ENCODE measurements at places on chromosomes 2 and 18.

GRCh38 chr2:43132683-43133301, 93.6 kb downstream of the ZFP36L2 start:
- DNase-seq, result no peak

DNA sequence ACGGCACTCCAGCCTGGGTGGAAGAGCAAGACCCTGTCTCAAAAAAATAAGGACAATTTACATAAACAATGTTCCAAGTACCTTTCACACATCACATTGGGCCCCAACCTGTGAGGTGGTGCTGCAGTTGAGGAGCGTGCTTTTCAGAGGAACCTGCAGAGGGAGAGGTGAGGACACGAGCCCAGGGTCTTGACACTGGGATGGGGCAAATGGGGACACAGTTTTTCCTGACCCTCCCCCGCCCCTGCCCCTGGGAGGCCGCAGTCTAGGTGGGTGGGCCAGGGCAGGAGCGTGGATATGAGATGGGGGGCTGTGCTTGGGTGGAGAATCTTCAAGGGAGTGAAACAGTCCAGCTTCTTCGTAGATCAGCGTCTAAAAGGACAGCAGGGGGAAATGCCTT, 112.9 kb downstream of the SEPTIN10 start:
- DNase-seq, result no peak

DNA sequence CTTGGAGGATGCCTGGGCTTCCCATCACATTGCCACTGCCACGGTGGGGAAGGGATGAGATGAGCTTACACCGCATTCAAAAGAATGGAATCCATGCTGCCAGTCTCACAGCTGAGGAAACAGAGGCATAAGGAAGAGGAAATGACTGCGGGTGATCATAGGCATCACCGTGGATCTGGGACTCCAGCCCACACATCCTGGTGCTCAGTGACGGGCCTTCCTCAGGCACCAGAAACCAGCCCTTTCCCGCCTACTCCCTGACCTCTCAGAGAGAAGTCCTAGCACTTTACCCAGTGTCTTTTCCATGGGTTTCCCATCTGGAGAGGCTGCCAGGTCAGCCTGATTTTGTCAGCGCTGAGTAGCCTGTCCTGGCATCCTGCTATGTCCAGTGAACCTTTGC, 5.3 kb upstream of the PLB1 start:
- no peak for DNase-seq

DNA sequence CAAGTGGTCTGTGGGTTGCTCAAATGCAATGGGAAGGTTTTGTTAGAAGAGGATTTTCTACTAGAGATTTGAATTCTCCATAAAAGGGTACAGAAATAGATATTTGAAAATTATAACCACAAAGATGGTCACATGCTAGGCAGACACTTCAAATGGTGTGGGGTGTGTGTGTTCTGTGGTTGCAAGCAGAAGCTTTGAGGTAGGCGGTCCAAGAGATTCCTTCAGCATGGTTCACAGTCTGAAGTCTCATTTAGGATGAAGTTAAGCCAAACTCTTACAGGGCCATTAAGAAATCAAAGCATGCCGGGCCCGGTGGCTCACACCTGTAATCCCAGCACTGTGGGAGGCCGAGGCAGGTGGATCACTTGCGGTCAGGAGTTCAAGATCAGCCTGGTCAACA, 38.3 kb upstream of the RMDN2 start:
- no peak for DNase-seq

GRCh38 chr2:171323971-171324528, 109.7 kb downstream of the METTL8 start:
- no peak for DNase-seq

- DNase-seq, result no peak
Measured at GRCh38 chr2:136407117-136407951, 289.4 kb upstream of the CXCR4 start.

DNA sequence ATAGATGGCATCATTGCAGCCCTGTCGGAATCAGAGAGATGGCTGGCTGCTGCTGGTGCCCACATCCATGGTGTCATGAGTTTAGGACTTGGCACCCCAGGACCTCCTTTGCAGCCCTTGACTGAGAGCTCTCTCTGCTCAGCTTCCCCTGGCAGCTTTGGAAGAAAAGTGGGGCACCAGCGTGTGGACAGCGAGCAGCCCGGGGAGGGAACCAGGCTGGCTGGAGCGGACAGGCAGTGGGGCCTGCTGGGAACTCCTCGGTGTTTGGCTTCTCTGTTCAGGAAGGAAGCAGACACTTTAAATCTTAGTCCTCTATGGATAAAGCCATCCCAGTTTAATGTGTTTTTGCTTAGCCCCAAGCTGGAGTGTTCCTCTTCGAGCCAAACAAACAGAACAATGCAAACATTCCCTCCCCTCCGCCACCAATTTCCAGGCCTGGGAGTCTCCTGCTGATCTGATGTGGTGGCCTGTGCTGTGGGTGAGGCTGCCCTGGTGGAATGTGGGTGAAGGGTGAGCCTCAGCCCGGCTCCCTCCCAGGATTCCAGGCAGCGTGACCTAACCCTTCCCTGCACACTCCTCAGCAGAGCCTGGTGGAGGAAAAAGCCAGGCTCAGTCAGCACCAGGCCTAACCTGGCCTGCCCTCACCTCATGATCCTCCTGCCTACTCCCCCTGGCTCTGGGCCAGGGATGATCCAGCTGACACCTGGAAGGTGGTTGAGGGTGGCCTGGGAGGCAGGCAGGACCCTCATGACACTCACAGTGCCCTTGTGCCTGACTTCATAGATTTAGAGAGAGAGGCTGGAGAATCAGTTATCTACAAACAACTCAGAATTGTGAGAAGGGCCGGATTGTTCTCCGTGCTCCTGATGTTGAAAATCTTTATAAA, 21.6 kb upstream of the ITGB6 start:
- DNase-seq, result no peak
